ENCODE measurements at places on chromosomes 5 and 9.

- peak; percentile 76 for DNase-seq
Measured at GRCh38 chr9:126398403-126399058, 71.9 kb downstream of the MVB12B start.

- DNase-seq = no peak
Measured at GRCh38 chr9:121026260-121026691, 23.8 kb downstream of the C5 start.

GRCh38 chr5:177338251-177339106, 13.0 kb downstream of the LMAN2 start:
- DNase-seq = no peak

DNA sequence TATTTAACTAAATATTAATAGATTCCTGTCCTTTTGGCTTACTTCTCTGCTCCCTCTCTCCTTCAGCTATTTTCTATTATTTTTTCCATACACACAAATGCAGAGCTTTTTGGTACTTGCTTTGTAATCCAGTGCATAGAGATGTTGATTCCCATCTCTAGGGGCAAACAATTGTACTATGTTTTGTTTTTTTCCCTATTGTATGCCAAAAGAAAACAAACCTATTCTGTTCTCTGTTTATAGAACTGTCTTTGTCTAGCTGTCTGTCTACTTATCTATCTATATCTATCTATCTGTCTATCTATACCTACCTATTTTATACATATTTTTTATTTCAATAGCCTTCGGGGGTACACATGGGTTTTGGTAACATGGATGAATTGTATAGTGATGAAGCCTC, 121.6 kb upstream of the LIFR start:
- DNase-seq = no peak

- no peak for DNase-seq
Measured at GRCh38 chr9:89160806-89161205, 17.8 kb downstream of the SHC3 start.

DNA sequence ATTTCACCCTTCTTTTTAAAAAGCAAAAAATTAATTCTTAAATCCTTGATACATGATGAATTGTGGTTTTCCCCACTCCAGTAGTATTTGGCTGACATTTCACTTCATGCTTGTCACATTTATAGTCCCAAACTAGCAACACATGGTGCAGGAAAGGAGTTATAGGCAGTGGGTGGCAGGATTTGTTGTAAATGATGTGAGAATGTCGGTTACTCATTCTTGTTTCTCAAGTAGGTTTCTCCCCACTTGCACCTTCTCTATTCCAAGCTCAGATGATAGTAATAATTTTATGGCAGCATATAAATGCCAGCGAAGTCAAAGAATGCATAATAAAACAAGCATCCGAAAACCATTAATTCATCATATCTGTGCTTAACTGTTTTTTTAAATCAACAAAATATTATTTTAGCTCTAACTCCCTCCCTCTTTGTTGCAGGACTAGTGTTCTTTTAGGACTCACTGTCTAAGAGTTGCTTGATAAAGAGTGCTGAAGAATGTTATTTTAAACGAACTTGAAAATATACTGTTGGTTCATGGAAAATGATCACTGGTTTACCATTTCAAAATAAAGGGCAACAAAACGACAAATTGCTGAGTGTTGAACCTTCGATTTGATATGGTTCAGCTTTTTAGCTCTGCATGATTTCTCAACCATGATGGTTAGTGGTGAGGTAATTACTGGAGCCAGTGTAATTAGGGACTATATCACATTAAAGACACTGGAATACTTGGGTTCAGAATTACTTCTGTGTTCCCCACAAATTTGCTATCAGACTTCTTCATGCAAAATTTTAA, 88.1 kb upstream of the ADAMTSL1 start:
- DNase-seq = no peak

GRCh38 chr5:36886791-36887190, 10.2 kb downstream of the NIPBL start:
- no peak for DNase-seq

GRCh38 chr9:81374459-81375186, 314.7 kb downstream of the TLE1 start:
- DNase-seq = no peak

GRCh38 chr5:138985256-138985655, 110.1 kb upstream of the LRRTM2 start:
- no peak for DNase-seq

GRCh38 chr9:91625331-91625730, 201.7 kb upstream of the NFIL3 start:
- no peak for DNase-seq

DNA sequence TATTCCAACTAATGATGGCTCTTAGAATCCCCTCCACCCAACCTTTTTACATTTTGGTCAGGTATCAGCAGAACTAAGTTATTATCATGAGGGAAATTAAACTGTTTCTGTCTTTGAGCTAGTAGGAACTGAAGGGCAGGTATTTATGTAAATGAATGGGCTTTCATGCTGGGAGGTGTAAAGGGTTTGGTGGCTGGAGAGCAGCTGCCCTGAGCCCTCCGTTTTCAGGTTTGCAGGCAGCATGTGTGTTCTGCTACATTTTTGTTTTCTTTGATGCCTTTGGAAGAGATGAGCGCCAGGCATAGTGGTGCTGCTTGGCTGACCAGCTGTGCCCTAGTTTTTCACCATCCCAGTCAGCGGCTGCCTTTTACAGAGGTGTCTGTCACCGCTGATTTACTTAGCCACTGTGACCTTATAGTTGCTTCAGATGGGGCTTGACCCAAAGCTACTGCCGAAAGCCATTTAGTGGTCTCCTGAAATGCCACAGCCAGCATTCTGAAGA, 231.9 kb downstream of the MAST4 start:
- no peak for DNase-seq

GRCh38 chr9:113876151-113876992, at the start of gene ZNF618:
Gene ZNF618, plus strand, starts transcription at chr9:113876309. Its CDS starts 72 bp downstream, at chr9:113876381.
- DNase-seq = no peak

- DNase-seq = no peak
Measured at GRCh38 chr9:129150122-129150521, 27.9 kb downstream of the IER5L start.
